HFFc6 (cell line): ENCODE measurements at places on chromosomes 3 and 15.

DNA sequence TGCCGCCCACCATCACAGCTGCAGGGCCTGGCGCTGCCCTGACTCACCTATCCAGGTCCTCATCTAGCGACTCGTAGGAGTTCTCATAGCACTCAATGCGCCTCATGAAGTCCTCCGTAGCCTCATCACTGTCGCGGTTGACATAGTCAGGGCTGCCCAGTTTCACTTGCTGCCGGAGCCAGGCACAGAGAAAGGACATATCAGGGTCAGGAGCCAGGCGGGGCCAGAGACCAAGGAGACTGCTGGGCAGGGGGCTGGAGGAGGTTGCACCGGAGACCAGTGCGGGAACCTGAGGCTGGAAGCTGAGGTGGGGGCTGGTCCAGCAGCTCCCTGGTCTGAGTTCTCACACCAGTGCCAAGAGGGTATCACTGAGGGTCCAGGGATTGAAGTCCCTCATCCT, 18.2 kb downstream of the PFKFB4 start:
- DNase-seq = no peak

- no peak for DNase-seq
These were observed 50.7 kb upstream of the ACAN start for GRCh38 chr15:88752501-88752900.

DNA sequence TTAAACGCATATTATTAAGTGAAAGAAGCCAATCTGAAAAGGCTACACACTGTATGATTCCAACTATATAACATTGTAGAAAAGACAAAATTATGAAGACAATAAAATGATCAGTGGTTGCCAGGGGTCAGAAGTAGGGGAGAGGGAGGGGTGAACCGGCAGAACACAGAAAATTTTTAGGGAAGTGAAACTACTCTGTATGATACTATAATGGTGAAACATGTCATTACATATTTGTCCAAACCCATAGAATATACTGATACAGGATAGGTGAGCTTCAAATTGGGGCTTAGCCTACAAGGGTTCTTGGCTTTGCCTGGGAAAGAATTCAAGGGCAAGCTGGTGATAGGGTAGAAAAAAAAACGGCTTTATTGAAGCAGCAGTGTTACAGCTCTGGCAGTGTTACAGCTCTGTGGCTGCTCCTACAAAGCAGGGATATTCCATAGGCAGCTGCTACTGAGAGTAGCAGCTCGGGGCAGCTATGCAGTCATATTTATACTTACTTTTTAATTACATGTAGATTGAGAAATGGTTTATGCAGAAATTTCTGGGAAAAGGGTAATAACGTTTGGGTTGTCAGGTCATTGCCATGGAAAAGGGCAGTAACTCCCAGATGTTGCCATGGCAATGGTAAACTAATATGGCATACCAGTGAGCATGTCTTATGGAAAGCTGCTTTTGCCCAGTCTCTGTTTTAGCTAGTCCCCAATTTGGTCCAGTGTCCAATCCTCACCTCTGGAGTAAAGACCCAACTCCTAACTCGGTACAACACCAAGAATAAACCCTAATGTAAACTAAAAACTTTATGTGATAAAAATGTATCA, 125.1 kb upstream of the SLC25A36 start:
- no peak for DNase-seq

DNA sequence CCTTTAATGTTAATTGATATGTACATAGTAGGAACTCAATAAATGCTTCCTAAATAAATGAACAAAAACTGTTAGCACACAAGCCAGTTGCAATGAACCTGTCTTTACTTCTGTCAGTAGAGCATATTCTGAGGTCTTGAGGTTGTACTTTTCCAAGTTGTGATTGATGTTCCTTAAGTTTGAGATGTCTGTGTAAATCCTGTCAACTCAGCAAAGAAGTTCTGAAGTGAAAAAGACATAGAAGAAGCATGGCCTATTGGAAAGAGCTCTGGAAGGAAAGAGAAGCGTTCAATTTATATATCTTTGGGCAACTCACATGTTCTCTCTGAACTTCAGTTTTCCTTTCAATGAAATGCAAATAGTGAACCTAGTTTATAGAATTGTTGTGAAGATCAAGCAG, 269.9 kb downstream of the AGBL1 start:
- DNase-seq = no peak

DNA sequence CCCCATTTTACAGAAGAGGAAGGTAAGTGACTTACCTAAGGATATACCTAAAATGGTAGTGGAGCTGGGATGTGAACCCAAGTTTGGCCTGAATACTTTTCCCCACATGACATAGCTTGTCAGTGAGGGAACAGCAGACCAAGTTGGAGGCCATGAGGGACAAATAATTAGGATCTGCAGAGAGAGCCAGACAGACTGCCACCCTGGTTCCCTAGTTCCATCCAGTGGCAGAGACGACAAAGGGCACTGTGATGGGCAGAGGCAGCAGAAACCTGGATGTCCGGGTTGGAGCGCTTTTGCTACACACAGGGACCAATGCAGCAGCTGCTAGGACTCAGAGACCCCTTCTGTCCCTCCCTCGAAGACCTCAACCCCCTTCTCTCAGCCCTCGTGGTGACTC, 1.2 kb downstream of the CPLX3 start:
- DNase-seq = no peak

- DNase-seq = peak; percentile 89
These were observed 103.9 kb downstream of the FBN1 start for GRCh38 chr15:48541341-48542278.

GRCh38 chr3:186849374-186849975, 7.0 kb downstream of the ADIPOQ start:
- no peak for DNase-seq
